ENCODE measurements at places on chromosomes 13 and 19.

DNA sequence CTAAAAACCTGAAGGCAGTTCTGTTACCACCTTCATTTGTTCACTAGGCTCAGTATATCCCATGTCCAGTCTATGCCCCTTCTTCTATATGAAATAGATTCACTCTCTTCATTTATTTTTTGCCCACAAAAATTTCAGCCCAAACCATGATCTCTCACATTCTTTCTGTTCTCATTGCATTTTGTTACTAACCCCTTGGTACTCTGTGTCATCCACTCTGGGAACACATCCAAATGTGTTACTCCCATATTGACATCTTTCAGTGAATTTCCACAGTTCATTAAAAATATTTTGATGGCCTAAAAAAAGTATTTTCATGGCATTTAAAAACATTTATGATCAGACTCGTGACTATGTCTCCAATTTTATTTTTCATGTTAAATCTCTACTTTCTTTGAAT lies 378.9 kb downstream of the SLITRK1 start:
- no peak for DNase-seq

DNA sequence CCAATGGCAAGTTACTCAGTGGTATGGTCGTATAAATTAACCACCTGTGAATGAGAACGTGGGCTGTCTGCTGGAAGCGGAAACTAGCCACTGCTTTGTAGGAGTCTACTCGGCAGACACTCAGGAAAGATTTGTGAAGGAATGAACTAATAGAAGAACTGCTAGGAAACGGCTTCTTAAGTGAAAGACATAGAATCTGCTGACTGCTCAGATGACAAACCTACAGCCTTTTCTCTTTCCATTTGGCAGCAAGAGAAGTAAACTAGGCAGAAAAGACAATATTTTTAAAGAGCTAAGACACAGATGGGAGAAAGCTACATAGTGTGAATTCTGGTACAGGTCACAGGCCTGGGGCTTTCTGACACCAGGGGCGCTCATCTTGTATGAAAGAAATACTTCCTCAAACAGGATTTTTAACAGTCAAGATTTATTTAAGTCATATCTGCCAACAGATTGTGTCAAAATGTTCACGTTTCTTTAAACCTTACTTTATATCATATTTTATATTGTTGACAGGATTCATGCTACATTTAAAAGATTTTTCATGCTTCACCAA lies 78.4 kb downstream of the MIPEP start:
- DNase-seq = no peak

GRCh38 chr19:54558339-54558738 lies 15.3 kb upstream of the LILRA2 start:
- no peak for DNase-seq

DNA sequence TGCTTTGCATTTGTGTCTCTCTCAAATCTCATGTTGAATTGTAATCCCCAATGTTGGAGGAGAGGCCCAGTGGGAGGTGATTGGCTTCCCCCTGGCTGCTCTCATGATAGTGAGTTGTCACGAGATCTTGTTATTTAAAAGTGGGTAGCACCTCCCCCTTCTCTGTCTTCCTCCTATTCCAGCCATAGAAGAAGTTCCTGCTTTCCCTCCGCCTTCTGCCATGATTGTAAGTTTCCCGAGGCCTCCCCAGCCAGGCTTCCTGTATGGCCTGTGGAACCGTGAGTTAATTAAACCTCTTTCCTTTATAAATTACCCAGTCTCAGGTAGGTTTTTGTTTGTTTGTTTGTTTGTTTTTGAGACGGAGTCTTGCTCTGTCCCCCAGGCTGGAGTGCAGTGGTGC lies 3.8 kb downstream of the LILRA4 start:
- no peak for DNase-seq

GRCh38 chr19:22807061-22807835 lies 23.3 kb upstream of the ZNF99 start:
- no peak for DNase-seq

GRCh38 chr13:32142115-32142514 lies 110.5 kb downstream of the FRY start:
- no peak for DNase-seq

DNA sequence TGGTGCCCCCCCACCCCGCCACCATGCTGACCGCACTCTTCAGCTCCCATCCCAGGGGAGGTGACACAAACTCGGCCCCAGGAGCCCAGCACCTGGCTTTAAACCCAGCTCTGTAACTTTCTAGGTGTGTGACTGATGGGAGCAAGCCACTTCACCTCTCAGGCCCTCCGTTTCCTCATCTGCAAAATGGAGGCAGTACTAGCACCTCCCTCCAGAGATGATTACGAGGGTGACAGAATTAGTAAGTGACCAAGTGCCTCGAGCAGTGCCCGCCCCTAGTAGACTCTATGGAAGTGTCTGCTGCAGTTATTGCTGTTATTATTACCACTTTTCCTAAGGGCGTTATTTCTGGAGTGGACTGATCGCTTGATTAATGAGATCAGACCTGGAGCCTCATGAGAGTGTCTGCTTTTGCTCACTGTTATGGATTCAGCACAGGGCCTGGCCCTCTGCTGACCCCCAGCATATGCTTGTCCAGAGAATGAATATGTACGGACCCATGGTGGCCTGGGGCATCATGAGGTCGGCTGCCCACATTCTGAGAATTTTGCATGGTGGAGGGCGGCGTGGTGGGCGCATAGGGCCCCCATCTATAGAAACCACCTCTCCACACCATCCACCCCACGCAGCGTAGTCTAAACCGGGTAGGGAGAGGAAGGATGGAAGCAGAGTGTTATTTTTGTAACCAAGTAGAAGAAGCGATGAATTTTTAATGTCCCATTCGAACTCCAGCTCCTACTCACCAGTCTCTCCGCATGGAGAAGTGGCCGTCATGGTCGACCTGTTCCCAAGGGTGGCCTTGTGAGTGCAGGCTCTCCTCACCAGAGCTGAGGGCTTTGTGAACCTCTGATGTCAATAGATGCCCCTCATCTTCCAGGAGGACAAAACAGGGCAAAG lies 48.2 kb downstream of the CAPN12 start:
- DNase-seq = no peak

DNA sequence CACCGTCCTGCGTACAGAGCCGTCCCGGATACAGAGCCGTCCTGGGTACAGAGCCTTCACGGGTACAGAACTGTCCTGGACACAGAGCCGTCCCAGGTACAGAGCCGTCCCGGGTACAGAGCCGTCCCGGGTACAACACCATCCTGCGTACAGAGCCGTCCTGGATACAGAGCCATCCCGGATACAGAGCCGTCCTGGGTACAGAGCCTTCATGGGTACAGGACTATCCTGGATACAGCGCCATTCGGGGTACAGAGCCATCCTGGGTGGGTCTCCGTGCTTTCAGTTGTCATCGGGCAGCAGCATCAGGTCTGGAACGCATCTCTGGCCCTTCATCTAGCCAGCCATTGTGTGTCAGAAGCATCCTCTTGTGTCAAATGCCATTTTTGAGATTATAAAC lies 222.3 kb upstream of the SOX1 start:
- no peak for DNase-seq

- no peak for DNase-seq
These were observed 112.5 kb downstream of the DACH1 start for GRCh38 chr13:71754407-71754974.

GRCh38 chr13:109610517-109610916 lies 175.9 kb downstream of the IRS2 start:
- DNase-seq = no peak

GRCh38 chr13:72071713-72072112 lies 204.7 kb upstream of the DACH1 start:
- no peak for DNase-seq

GRCh38 chr19:31296741-31297390 lies 52.4 kb downstream of the TSHZ3 start:
- DNase-seq = no peak

Measured in NCI-H510A treated with DMSO at 0.1 percent for 48 hours (cell line).